ENCODE measurements at places on chromosomes 4 and X.

- DNase-seq = no peak
These were observed 107.7 kb upstream of the RPS6KA3 start for GRCh38 chrX:20374450-20374849.

DNA sequence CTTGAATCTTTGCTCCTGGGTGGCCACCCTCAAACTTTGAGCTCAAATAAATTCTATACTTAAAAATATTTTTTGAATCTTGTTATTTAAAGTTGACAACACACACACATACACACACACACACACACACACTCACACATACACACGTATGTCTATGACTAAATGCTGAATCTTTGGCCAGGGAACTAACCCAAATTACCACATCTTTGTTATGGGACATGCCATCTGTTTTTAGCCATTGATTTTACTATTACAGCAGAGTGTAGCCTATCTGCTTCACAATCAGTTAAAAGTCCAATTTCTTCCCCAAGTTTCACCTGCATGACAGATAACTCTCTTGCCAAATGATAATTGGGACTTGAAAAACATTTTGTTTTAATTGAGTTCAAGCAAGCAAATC, 45.0 kb upstream of the USP46 start:
- no peak for DNase-seq

DNA sequence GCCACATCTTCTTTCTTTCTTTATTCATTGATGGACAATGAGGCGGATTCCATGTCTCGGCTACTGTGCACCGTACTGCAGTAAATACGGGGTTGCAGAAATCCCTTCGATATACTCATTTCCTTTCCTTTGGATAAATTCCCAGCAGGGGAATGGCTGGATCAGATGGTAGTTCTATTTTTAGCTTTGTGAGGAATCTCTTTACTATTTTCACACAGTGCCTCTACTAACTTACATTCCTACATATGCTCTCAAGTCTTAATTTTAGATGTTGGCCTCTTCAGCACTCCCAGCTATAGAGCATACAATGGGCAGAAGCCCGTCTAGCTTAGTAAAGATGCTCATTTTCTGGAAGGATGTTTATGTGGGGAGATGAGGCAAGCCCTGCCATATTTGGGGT, 317.4 kb downstream of the ASMT start:
- no peak for DNase-seq

DNA sequence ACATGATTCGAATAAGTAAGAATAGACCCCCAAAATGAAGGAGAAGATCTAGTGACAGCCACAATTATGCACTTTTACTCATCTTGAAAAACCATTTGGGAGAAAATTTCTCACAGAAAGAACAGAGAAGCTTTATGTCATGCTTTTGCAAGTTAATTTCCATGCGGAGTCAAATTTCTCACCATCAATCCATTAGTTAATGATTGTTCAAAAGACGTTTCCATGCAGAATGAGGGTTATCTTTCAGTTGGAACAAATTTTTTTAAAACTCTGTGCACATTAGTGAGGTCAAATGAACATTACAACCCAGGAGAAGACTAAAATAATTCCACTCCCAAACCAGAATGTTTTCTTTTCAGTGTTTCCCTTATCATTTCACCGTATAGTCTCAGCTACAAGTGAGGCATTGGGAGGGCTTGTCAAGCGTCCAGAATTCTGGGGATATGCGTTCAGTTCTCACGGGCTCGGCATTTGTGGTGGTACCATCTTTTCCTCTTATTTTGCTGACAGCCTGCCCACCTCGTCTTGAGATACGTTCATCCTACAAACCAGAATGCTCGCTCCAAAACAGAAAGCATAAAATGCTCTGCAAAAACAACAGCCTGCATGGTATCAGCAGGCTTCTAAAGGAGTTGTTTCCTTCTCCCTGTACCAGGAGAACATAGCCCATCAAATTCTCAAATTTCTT, 130.8 kb upstream of the TBL1X start:
- DNase-seq = no peak

- DNase-seq = no peak
These were observed 249.6 kb downstream of the DHRSX start for GRCh38 chrX:2251211-2251610.

DNA sequence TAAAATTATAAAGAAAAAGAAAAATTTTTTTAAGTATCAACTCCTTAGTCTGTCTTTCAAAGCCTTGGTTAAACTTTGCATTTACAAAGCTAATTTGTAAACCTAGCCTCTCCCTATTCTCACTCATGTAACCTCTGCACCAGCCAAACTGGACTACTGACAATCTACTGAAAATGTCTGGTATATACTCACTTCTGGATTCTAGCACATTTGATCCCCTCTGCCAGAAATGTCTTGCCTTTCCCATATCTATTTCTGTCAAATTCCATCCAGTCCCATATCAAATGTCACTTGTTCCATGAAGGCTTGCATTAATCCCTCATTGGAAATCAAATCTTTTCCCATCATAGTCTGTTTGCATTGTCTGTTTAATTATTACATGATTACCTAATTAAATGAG, 105.8 kb upstream of the KLHL13 start:
- DNase-seq = no peak
